ENCODE measurements at places on chromosomes 1 and 21.

- no peak for DNase-seq
These were observed 5.4 kb downstream of the SLC6A9 start for GRCh38 chr1:44025816-44026215.

GRCh38 chr1:12472798-12473551 is 145.0 kb downstream of the DHRS3 start:
- DNase-seq, result no peak

- no peak for DNase-seq
These were observed 38.2 kb upstream of the TARDBP start for GRCh38 chr1:10973956-10974881.

DNA sequence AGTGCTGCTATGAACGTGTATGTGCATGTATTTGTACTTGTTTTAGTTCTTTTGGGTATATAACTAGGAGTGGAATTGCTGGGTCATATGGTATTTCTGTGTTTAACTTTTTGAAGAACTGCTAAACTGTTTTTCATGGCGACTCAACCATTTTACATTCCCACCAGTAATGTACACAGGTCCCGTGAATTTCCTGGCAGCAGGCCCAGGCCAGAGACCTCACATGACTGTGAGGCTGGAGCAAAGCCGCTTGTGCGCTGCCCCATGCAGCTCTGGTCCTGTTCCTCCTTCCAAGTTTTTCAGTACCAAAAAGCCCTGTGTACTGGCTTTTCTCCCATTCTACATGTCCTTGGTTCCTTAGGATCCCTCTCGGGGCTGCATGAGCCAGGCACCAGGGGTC is 29.6 kb downstream of the ACOT11 start:
- DNase-seq, result no peak

DNA sequence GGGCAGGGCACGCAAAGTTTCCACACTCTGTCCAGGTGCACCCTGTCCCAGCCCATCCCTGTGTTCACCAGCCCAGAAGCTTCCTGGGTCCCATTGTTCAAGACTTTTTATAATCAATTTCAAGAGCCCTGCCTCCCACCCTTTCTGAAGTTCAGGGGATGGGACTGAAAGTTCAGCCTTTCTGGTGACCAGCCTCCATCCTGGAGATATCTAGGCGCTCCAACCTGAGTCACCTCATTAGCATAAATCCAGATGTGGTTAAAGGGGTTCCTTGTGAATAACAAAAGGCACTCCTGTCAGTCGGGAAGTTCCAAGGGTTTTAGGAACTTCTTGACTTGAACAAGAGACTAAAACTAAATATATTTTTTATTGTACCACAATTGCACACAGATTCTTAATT is 48.4 kb upstream of the RAP1A start:
- no peak for DNase-seq

DNA sequence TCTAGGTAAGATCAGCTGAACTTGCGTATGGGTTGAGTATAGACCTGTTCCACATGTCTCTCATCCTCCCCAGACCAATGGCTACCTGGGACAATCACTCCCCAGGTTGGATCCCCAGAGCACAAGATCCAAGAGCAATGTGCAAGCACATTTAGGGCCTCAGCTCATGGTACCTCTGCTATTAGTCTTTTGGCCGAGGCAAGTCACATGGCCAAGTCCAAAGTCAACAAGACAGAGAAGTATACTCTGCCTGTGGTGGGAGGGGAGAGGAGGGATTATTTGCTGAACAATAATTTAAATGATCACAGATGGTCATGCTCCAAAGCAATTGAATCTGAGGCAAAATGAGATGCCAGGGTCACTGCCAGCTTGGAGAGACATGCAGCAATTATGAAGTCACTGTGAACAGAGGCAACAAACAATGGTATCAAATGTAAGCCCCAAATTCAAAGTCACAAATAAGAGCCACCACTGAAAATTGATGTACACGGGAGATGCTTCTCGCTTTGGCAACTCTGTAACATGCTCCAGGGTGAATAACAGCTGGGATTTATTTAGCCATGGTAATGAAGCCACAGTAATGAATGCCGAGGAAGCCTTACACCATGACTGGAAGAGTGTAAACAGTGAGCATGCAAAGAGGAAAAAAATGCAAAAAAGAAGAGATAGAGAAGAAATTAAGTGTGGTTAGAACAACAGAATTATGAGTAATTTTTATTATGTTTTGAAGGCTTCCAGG is 149.1 kb downstream of the ZNF281 start:
- DNase-seq, result no peak

DNA sequence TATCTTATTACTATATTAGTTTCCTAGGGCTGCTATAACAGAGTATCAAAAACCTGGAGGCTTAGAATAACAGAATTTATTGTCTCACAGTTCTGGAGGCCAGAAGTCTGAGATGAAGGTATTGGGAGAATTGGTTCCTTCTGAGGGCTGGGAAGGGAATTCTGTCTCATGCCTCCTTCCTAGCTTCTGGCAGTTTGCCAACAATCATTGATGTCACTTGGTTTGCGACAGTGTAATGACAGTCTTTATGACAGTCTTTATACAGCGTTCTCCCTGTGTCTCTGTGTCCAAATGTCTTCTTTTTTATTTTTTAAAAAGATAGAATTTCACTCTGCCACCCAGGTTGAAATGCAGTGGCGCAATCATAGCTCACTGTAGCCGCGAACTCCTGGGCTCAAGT is 15.8 kb upstream of the CENPF start:
- no peak for DNase-seq

DNA sequence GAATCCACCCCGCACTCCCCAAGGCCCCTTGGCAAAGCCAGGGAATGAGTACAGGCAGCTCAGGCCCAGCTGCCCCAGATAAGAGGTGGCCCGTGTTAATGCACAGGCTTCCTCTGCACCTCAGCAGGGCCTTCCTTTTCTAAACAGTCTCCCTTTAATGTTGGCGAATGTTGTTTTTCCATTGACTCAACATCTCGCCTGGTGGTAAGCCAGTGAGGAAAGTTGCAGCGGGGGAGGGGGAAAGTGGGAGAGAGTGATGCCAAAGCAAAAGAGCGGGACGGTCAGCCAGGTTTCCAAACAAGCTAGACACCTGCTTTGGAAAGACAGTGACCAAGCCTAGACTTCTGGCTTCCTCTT is 10.3 kb upstream of the PROX1 start:
- DNase-seq, result no peak

- DNase-seq, result no peak
These were observed 257.3 kb downstream of the KCNJ6 start for GRCh38 chr21:37658817-37659458.
